ENCODE measurements at places on chromosomes 2 and 18.

DNA sequence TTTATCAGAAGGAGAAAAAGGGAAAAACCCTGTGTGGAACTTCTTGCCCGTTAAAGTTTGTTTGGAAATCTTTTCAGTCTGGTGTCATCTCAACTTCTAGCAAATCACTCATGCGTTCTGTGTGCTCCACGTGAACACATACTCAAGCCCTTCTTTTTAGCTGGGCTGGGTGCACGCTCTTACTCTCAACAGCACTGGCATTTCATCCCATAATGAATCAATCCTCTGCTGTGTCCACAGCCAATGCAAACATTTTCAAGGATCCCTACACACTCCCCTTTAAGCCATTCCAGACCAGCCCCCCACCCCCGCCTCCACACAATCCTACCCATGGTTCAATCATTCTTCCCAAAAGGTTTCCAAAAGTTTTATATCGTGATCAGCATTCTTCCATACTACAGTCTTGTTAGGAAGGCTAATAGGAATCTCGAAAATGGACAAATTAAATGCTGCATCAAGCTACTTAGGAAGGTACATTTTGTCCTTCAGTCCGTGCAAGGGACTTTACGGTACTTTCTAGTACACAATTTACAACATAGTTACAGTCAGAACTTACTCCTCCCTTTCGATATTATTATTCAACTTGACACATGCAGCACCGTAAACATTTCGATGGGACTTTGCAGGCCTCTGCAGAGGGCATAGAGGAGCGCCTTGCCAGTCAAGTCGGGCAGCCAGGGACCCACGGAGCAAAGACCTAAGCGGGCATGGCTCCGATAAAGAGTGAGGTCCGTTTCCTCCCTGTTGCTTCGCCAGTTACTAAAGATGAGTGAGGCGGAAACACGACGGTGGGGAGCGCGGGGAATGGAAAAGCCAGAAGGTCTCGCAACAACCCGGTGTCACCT is 1.4 kb downstream of the PTGR3 start:
- no peak for DNase-seq

- no peak for DNase-seq
These were observed 46.5 kb upstream of the SULT1C3 start for GRCh38 chr2:108193251-108193650.

DNA sequence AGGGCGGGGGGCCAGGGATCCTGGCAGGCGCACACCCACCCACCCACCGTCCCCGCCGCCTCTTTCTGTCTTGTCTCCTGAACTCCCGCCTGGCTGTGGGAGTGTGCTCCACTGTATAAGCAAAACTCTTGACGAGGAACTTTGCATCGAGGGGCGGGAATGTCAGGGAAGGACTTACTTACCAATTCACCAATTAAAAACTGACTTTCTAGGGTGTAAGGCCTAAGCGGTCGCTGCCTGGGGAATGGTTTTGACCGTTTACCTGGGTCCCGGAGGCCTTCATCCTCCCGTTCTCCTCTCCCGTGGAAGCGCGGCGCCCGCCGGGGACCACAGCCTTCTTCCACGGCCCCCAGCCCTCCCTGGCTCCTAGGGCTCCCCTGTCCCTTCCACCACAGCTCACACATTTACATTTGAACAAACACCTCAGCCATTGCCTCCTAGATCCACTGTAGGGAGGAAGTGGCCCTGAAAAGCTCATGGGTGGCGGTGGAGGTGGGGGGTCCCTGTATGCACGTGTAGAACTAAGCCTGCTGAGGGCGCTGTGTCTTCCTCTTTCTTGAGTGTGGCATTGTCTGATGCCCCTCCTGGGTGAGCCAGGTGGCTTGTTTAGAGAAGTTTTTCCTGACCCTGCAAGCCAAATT is 8.9 kb downstream of the ASIC4 start:
- DNase-seq: no peak

DNA sequence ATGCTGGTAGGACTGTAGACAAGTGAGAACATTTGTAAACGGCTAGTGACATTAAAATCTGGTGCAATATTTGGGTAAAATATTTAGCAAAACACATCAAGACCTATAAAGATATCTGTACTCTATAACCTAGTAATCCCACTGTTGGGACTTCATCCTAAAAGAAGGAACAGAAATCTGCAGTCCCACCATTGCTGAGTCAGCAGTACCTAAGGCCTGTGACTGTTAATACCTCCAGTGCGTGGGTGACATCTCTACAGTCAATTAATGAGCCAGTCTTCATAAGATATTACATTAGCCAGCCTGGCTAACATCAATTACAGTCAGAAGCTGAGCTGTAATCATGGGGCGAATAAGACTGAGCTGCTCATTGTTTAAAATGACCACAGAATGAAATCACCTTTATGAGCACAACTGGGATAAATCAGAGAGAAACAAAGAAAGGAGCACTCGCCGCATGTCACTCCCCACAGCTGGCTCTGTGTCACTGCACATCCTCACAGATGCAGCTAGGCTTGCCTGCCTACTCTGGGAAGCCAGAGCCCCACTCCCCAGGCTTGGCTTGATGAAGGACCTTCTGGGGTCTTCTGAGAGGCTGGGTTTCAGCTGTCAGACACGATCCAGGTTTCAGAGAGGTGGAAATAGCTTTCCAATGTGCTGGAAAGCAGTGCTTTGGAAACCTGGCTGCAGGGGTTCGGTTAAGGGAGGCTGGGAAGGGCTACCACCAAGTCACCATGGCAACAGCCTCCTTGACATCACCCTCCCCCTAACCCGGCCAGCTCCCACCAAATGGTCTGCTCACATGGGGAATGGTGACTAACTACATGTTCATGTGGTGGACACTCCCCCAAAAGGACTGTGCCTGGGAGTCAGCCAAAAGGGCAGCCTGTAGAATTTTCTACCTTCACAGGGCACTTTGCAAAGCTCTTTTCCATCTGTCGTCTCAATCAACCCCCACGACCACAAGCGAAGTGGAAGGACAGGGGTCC is 145.0 kb downstream of the ZBTB7C start:
- DNase-seq: no peak

GRCh38 chr2:238912916-238913875 is 65.3 kb downstream of the TWIST2 start:
- DNase-seq: no peak

DNA sequence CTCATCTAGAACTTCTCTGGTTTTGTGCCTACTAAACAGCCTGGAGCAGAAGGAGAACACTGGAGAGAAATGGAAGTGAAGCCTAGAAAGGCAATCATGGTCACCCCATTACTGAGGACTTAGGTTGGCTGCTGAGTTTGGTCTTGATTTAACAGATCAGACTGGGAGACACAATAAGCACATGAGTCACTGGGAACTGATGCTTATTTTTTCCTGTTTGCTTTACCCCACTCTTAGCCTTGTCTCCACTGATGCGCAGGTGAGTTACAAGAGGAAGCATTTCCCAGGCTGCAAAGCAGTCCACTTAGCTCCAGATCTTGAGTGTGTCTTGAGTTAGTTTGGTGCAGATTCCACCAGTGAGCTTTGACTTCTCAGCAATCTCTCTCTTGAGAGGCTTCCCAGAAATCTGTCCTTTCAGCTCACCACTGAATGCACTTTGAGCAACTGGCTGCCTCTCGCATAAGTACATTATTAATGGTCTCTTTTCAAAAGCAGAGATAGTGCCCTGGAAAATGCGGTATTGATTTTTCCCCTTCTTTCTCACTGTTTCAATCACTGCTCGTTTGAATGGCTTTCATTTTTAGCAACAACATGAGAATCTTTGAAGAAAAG is 390.2 kb upstream of the SETBP1 start:
- DNase-seq: no peak

GRCh38 chr2:151048331-151049054 is 213.2 kb downstream of the RBM43 start:
- no peak for DNase-seq

DNA sequence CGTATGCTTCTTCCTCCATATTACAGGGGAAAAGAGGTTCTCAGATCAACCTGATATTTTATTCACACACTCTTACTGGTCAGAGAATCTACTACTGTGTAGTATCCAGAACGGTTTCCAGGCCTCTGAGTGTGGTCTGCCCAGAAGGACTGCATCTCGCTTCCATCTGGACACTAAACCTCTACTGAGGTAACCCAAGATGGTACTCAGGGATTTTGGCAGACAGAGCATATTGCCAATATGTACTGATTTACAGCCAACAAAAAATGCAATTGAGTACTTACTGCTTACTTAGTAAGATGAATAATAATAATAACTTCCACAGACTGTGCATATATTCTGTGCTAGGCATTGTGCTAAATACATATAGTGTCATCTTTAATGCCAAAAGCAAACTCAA is 55.8 kb downstream of the CYRIA start:
- no peak for DNase-seq

GRCh38 chr18:21650311-21650710 is 38.2 kb downstream of the SNRPD1 start:
- DNase-seq: no peak

GRCh38 chr18:43590182-43590903 is 313.1 kb upstream of the SYT4 start:
- no peak for DNase-seq

- no peak for DNase-seq
These were observed 6.0 kb upstream of the SERPINB5 start for GRCh38 chr18:63470751-63471150.

- no peak for DNase-seq
These were observed 17.2 kb downstream of the SESTD1 start for GRCh38 chr2:179247318-179248023.

GRCh38 chr2:122739732-122740593 is 984.5 kb downstream of the TSN start:
- no peak for DNase-seq

DNA sequence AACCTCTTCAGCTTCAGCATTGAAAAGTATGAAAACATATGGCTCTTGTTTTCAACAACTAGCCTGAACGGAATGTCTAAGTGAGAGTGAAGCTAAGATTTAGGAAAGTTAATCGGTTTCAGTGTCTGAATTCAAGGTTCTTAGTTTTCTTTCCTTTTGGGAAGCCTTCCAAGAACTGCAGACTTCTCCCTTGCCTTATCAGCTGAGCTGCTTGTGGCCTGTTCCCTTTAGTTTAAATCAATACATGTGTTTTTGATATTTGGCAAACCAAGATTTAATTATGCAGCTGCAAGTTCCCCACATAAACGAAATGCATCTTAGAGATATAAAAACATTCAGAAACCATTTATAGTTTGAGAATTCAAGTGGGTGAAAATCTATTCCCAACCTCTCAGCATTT is 274.3 kb upstream of the NRP2 start:
- no peak for DNase-seq

- DNase-seq: no peak
These were observed 3.2 kb downstream of the INO80C start for GRCh38 chr18:35494251-35495220.

DNA sequence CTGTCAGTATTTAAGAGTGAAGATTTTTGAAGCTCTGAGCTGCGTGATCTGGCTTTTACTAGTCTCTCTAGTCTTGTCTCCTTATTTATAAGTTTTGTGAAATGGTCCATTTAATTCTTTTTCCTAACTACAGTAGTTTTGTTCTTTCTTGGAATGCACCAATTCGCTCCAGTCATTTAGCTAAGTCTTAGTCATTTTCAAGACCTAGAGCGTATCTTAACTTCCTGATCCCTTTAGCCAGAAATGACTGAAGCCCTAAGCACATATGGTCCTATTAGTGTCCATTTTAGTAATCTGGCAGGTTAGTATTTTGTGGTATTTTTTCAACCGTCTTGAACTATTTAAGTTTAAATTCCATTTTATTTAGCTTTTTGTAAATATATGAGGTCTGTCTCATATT is 3.6 kb downstream of the BIRC6 start:
- DNase-seq: no peak

DNA sequence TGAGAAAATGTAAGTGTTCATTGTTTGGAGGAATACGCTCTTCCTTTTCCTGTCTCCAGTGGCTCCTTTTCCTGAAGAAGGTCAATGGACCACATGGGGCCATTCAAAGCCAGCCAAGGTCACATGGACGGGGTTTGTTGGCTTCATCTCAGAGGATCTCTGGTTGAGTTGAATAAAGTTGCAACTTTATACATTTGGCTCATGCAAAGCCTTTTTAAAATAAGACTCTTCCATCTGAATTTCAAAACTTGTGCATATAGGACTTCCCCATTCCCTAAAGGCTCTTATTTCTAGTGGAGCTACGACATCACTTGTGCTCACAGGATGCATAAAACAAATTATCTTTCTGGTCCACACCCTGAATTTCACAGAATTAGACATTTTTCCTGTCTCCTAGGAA is 235.5 kb downstream of the CMPK2 start:
- no peak for DNase-seq

DNA sequence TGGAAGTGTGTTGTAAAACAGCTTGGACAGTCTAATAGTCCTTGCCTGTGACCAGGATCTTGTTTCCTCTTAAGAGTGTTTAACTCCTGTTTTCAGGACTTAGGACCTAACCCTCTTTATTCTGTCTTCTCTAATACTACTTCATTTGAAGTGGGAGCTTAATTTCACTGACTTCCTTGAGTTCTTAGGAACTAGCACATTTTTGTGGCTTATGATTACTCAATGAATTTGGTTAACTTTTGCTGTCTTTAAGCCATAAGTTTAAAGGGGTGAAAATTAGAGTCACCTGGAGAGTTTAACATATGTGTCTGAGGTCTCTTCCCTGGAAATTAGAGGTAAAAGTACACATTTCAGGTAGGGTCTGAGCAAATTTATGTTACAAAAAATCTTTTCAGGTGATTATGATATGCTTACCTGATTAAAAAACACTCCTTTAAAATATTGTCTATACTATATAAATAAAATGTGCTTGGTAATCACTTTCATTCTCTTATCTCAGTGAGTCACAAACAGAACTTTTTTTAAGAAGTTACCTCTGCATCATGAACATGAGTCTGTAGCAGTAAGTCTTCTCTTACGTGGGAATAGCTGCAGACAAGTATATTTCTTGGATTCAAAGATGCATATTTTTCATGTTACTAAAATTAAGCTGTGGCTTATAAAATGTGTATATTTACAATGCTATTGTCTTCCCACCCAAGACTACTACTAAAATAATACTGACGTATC is 52.7 kb downstream of the ATP9B start:
- no peak for DNase-seq

GRCh38 chr2:162609798-162610197 is 228.8 kb downstream of the KCNH7 start:
- no peak for DNase-seq

DNA sequence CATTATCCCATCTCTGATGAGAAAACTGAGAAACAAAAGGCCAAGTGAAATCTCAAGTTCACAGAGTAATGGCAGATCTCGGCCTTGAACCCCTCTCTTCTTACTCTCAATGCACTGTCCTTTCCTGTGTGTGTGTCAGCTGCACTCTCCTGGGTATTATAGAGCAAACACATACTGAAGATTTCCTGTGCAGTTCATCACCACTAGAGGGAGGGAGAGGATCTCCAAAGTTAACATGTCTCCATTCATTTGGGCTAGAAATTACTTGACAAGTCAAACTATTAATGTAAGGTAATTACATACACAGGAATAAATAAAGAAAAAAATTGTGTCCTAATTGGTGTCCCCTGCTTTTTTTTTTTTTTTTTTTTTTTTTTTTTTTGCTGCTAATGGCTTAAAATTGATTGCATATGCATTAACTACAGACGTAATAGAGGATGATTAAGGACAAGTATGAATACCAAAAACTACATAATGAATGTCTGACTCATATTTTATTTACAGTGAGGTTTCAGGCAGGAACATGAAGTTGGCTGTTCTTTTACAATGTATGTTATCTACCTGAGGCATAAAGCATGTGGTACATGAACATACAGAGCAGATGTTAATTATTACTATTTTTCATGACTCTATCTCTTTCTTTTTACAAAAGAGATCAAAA is 269.2 kb downstream of the NYAP2 start:
- DNase-seq: no peak

All from stimulated activated CD4-positive, alpha-beta T cell treated with anti-CD3 and anti-CD28 coated beads, Interleukin-1b, Interleukin-23, amount 100 ng/mL, for 1 hour (primary cell).